ENCODE measurements at places on chromosomes 6 and 20.

DNA sequence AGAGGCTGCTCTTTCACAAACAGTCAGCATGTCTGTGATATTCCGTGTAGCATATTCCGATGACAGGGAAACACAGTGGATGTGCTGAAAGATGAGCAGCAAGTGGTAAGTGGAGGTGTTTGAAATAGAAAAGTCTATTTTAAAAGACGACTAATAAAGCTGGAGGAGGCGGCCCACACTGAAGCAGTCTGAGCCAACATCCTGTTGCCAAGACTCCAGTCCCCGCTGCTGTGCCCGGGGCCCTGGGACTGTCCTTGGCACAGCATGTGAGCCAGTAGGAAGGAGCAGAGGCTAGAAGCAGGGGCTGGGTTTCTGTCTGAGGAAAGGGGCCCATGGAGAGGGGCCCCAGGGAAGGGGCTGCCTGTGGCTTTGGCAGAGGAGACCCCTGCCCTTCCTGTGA, 351.5 kb upstream of the CHD6 start:
- DNase-seq: no peak

DNA sequence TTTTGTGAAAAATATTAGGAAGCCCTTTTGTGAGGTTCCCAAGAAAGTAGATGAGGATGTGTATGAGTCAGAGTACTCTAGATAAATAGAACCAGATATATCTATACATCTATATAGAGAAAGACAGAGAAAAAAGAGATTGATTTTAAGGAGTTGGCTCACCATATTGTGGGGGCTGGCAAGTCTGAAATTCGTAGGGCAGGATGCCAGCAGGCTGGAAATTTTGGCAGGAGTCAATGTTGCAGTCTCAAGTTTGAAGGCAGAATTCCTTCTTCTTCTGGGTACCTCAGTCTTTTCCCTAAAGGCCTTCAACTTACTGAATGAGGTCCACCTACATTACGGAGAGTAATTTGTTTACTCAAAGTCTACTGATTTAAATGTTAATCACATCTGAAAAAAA, 65.3 kb upstream of the SAMD3 start:
- DNase-seq: no peak

DNA sequence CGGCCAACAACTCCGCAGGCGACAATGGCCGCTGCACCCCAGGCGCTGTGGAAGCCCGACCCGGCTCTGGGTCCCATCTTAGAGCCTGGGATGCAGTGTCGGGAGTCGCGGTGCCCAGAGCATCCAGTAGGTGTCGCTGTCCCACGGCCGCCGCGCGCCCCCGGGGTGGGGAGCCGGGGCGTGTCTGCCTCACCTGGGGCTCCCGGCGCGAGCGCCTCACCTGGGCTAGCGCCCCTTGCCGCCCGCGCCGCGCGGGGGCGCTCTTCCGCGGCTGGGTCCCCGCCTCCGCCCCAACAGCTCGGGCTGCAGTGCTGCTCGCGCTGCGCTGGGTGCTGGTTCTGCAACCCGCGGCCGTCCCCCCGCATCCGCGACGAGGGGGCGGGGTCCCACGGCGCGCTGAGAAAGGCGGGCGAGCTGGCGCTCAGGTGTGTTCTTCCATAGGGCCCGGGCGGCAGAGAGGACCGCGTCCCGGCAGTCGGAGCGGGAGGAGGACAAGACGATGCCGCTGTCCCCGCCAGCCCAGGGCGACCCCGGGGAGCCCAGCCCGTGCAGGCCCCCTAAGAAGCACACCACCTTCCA, at the start of gene CRYBG1:
Gene CRYBG1, plus strand, starts transcription at position 308 of the 579 bp plus-strand sequence. Its CDS starts 192 bp downstream, at position 500.
- peak; percentile 82 for DNase-seq

DNA sequence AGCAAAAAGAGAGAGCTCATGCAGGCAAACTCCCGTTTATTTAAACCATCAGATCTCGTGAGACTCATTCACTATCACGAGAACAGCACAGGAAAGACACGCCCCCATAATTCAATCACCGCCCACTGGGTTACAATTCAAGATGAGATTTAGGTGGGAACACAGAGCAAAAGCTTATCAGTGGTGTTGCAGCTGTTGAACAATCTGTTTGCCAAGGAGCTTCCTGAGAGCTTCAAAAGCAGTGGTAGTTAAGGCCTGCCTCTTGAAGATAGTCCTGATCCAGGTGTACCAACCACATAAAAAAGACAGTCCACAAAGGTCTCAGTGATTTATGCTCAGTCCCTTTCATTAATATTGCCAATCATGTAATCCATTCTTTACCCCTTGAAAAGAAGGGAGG, 269.4 kb upstream of the IRAK1BP1 start:
- DNase-seq: no peak

GRCh38 chr20:48106428-48106827, 321.1 kb upstream of the SULF2 start:
- DNase-seq: no peak
